Panc1 (cell line): ENCODE measurements at places on chromosomes 12 and 14. TPM values are rescaled to one million over a fixed set of nuclear protein-coding genes. Genes with fewer than 3 reads are reported as not detected.

Gene KRT2
- 0.33 TPM for total RNA-seq

DNA sequence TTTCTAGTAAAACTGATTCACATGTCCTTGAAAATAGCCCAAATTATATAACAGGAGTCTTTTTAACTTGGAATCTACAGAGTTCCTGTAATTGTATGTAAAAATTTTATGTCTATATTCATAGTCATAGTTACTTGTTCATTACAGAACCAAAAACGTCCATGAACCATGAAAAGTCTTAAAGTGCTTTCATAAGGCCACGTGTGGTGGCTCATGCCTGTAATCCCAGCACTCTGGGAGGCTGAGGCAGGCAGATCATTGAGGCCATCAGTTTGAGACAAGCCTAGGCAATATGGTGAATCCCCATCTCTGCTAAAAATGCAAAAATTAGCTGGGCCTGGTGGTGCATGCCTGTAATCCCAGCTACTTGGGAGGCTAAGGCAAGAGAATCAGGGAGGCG is 48.4 kb downstream of the GALNT4 start:
- DNase-seq = no peak

GRCh38 chr14:39474416-39474911 is 42.2 kb upstream of the FBXO33 start:
- DNase-seq = no peak

DNA sequence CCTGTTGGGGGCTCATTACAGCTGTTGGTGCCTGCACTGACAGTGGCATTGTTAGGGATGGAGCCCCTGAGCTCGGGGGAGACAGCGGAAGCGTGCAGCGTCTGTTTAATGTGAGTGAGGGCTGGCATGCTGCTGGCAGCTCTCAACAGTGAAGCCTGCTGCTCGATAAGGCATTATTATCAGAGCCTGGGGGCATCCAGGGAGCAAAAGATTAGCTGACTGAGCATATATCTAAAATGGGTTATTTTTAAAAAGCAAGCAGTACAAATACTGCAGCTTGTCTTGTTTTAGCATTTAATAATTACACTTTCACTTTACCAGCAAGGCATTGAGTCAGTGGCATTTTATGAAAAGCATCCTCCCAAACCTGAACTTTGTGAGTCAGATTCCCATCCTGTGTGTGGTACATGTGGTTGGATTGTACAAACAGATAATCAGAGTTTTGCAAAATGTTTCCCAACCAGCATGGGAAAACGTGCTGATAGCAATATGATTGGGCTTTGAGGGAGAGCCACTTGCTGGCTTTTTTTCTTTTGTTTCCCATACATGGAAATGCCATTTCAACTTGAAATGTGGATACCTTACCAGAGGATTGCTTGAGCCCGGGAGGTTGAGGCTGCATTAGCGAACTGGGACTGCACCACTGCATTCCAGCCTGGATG is 150.8 kb downstream of the PRKCH start:
- DNase-seq = no peak

Gene PDZRN4
- not detected for total RNA-seq

Gene POTEG
- not detected for total RNA-seq

DNA sequence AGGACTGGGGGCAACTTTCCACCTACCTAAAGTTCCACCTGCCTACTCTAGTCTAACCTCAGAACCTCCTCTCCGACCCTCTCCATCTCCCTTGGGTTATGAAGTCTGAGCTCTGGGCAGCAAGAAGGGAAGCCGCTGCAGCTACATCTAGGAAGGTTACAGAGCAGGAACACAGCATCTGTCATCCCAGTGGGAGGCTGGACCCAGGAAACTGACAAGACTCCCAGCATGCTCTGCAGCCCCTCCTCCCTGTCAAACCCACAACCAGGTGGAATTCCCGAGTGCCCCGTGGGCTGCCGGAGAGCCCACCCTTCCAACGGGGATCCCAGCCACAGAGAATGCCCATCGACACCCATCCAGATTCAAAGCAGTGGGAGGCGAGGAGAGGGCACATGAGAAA is 2.1 kb downstream of the TESC start:
- DNase-seq = no peak

- no peak for DNase-seq
These were observed 156.4 kb upstream of the PLXNC1 start for GRCh38 chr12:93991829-93992461.

Gene ITGA7
- total RNA-seq = 2.5 TPM

GRCh38 chr14:79352076-79352630 is 859.2 kb downstream of the DIO2 start:
- no peak for DNase-seq

DNA sequence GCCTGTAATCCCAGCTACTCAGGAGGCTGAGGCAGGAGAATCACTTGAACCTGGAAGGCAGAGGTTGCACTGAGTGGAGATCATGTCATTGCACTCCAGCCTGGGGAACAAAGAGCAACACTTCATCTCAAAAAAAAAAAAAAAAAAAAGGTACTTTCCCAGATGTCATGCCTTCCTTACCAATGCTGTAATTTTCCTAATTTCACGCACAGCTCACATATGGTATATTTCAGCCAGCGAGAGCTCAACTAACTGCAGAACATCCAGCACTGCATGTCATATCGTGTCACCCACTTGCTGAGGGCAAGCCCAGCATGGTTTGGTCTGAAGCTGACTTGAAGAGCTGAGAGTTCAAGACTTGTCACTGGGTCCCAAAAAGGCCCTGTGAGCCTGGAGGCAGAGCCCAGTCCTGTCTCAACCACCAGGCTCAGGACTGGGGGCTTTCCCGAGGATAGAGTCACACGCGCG is 29.0 kb downstream of the NFKBIA start:
- DNase-seq = no peak

GRCh38 chr14:85040046-85040685 is 489.8 kb upstream of the FLRT2 start:
- no peak for DNase-seq

Gene OR10G2
- total RNA-seq = not detected

- peak; percentile 52 for DNase-seq
These were observed 194.0 kb downstream of the ZFP36L1 start for GRCh38 chr14:68598621-68599447.

Gene DDX23
- 130 TPM for total RNA-seq

DNA sequence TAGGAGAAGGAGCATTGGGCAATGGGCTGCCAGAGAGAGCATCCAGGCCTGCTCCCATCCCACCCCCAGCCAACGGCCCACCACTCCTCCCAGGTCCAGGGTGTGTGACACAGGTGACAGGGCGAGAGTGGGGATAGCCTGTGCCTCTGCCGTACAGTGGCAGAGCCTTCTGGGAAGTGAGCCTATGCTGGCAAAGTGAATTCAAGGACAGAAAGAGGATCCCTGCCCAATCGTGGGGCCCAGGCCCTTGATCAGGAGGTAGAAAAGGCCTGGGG is 553 bp upstream of the KRT79 start:
- DNase-seq = no peak

- no peak for DNase-seq
These were observed 34.9 kb downstream of the RERGL start for GRCh38 chr12:18054925-18055619.

- DNase-seq = no peak
These were observed 960 bp upstream of the LRFN5 start for GRCh38 chr14:41605550-41606281.

Gene RTN1
- total RNA-seq = 0.05 TPM

DNA sequence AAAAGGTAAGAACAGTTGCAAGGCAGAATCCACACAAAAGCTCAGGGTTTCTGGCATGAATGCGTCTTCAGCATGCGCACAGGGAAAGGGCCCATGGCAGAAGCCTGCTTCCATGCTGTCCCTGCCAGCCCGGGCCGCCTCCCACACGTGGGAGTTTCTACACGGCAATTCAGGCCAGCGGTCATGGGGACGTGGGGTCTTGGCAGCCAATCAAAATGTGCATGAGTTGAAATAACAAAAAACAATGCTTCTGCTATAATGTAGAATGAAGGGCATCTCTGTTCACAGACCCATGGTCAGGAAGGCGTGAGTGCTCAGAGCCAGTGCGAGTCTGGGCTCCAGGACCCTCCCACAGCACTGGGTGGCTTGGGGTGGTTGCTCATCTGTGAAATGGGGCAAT is 28.6 kb downstream of the AMN start:
- DNase-seq = no peak

- no peak for DNase-seq
These were observed 29.7 kb downstream of the CLEC1A start for GRCh38 chr12:10069099-10069498.

GRCh38 chr12:6444031-6444430 is 724 bp upstream of the CD27 start:
- DNase-seq = no peak

Gene HSPB8
- 2.0 TPM for total RNA-seq

GRCh38 chr12:44846826-44847225 is 29.3 kb downstream of the NELL2 start:
- DNase-seq = no peak

DNA sequence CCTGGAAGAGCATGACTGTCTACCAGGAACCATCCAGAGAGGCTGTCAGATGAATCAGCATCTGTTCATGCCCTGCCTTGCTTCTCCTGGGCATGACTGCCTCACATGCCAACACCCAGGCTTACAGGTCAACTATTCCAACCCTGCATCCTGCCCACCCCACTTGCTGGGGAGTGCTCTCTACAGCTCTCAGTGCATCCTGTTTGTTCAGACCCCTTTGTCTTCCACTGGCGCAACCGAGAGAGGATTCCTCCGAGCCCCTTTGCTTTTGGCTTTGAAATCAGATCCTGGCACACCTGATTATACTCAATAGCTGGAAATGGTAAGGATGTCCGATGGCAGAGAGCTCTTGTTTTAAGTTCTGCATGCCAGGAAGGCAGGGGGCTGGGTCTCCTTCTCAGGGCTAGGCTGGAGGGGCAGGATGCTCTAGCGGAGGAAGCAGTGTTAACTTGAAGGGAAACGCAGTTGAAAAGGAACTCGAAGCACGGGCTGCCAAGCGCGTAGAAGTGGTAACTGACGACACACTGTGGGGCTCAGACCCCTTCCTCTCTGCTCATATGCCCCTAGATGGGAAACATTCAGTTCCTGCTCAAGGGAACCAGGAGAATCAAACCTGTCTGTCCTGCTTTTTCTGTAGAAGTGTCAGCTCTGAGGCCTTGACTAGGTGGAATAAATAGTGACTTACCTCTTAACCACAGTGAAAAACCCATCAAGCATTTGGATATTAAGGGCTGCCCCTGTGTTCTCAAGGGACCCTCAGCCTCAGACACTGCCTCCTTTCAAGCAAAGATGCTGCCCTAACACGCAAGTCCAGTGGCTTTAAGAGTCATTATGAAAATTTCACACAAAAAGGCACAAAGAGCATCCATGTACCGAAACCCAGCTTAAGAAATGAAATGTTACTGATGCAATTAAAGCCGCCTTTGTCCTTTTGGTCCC is 297.5 kb downstream of the ZFP36L1 start:
- no peak for DNase-seq
